ENCODE measurements at places on chromosomes 7 and 10.

GRCh38 chr7:152922318-152923081 is 162.9 kb downstream of the ACTR3B start:
- no peak for DNase-seq

DNA sequence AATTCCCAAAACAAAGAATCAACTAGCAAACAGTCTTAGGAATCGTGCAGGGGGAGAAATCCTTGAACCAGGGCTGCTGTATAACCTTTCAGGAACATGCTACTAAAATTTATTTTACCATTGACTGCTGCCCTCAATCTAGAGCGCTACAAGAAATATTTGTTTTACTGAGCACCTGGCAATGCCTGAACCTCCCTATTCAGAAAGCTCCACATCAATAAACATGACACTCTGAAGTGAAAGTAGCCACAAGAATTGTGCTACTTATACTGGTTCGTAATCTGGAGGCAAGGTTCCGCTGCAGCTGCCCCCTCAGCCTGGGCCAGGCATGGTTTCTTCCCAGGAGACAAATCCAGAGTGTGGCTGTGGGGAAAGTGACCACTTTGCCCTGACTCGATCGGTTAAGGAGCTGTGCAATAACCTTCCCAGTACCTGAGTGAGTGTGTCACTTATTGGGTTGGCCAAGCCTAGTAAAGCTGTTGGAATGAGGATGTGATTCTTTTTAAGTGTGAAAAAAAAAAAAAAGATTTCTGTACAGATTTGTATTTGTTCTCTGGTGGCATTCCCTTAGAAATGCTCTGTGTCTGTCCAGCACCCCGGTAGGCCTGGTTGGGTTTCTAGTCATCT is 7.7 kb downstream of the VWA2 start:
- no peak for DNase-seq

- no peak for DNase-seq
Measured at GRCh38 chr10:128026615-128027300, 99.5 kb downstream of the MKI67 start.

GRCh38 chr7:19984231-19984632 is 210.8 kb upstream of the TMEM196 start:
- no peak for DNase-seq

GRCh38 chr7:87318741-87319140 is 26.7 kb upstream of the CROT start:
- no peak for DNase-seq

GRCh38 chr7:117119192-117119924 is 166.1 kb downstream of the ST7 start:
- DNase-seq: peak; percentile 62

- DNase-seq: no peak
Measured at GRCh38 chr10:9331583-9332008, 1277.1 kb downstream of the GATA3 start.

DNA sequence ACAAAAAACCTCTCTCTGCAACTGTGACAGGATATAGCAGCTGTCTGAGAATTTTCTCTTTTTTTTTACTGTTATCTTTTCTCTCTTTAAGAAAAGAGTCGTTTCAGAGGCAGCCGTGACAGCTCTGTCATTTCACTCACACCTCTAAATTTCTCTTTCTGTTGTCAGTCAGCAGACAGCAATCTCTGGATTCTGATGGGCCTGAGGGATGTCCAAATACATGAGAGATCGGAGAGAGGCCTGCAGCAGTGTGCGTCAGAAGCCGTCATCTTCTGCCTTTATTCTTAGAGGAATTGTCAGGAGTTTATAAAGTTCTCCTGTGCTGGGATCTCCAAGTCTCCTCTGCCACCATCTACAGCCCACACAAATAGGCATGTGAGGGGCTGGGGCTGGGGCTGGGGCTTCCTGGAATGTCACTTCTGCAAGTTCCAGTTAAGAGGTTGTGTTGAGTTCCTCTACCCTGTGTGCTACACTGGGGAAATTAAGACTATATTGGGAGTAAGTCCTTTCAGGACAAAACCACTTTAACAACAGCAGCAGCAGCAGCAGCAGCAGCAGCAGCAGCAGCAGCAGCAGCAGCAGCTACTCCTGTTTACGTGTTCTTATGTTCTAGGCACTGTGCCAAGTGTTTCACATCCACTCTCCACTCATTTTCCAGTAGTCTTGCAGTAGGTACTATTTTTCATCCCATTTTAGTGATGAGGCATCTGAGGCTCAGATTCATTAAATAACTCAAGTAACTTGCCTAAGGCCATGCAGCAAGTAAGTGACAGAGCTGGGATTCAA is 541.3 kb downstream of the LRMDA start:
- DNase-seq: no peak

GRCh38 chr10:7036951-7037350 is 373.9 kb downstream of the SFMBT2 start:
- DNase-seq: no peak

DNA sequence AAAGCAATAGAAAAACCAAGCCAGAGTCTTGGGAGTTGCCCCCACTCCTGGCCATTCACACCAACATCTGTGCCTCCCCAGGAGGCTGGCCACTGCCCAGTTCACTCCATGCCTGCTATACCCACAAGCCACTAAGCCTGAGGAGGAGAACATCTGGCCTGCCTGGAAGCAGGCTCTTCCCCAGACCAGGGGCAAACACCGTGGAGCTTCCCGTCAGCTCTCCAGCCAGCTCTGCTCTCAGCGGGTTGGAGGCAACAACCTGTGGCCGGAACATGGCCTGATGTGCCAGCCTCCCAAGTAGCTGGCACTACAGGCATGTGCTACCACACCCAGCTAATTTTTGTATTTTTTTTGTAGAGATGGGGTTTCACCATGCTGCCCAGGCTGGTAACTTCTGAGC is 9.1 kb upstream of the PTPRN2 start:
- no peak for DNase-seq

- no peak for DNase-seq
Measured at GRCh38 chr7:140899883-140900282, 24.8 kb downstream of the BRAF start.

DNA sequence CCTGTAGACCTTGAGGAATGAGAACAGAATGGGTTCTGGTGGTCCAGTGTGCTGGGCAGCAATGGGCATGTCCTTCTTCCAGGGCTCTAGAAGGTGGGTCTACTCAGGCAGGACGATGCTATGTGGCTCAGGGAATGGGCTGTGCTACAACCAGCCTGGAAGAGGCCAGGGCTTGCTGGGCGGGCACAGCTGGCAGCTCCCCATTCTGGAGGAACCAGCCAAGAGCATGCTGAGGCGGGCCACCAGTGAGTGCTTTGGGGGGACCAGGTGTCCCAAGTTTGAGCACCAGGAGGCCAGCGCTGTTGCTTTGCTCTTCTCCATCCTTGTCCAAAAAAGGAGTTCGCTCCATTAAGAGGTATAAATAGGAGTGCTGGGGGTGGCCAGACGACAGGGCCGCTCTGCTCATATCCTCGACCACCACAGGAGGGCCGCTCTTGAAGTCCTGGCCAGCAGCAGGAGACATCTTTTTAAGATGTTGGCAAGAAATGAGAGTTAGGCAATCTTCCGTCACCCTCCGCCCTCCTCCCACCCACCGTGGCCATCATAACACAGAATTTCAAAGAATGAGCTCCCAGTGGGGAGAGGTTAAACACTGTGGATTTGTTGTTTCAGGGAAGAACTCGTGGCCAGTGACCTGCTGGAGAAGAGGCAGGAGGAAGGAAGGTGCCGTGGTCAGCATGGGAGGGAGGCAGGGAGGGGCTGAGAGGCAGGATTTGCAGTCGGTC is 141.3 kb downstream of the GRK5 start:
- no peak for DNase-seq

GRCh38 chr10:3396116-3396515 is 223.5 kb upstream of the PITRM1 start:
- no peak for DNase-seq

GRCh38 chr10:9800571-9800970 is 1217.1 kb upstream of the CELF2 start:
- no peak for DNase-seq

DNA sequence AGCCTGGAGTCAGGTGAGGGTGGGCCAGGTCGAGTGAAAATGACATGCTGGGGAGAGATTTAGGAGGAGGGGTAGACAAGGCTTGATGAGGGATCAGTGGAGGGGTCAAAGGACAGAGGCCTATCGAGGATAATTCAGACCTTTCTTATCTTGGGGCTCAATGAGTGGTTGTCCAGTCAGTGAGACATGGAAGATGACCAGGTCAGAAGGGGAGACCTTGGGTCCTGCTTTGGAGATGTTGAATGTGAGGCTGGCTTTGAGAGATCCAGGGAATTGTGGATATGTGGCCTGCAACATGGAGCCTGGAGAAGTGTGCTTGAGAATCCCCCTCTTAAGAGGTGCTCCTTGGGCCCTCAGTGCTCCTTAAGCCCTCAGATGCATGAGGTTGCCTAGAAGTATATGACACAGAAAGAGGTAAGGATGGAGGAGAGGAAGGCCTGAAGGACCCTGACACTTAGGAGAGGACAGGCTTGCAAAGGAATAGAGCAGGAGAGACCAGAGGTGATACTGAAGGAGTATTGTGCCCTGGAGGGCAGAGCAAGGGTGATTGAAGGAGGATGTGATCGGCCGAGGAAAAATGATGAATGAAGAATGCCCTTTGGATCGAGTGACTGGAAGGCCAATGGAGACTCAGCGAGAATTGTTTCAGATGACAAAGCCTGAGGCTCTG is 129.8 kb upstream of the GPR26 start:
- DNase-seq: no peak

GRCh38 chr7:114417290-114417689 is 2.7 kb downstream of the FOXP2 start:
- no peak for DNase-seq

DNA sequence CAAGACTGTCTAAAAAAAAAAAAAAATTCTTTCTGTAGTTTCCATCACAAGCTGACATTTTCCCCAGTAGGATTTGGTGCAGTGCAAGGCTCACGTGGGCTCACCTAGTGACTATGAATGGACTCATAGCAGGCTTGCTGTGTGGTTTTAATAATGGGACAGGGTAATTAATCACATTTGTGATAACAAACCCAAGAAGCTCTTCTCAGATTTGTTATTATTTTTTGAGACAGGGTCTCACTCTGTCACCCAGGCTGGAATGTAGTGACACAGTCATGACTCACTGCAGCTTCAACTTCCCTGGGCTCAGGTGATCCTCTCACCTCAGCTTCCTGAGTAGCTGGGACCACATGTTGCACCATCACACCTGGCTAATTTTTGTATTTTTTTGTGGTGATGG is 40.0 kb downstream of the NACAD start:
- DNase-seq: no peak

GRCh38 chr7:134419875-134420274 is 39.0 kb downstream of the AKR1B1 start:
- DNase-seq: no peak

DNA sequence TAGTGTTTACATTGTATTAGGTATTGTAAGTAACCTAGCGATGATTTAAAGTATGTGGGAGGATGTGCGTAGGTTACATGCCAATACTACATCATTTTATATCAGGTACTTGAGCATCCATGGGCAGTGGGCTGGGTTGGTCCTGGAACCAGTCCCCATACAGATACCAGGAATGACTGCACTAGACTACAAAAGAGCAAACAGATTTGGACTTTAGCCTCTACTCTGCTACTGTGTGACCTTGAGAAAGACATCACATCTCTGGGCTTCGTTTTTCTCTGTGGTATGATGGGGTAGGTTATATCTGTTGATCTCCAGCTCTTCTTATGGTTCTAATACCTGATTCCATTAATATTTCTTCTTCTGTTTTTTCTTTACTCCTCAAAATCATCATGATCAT is 412.5 kb upstream of the LRGUK start:
- no peak for DNase-seq

DNA sequence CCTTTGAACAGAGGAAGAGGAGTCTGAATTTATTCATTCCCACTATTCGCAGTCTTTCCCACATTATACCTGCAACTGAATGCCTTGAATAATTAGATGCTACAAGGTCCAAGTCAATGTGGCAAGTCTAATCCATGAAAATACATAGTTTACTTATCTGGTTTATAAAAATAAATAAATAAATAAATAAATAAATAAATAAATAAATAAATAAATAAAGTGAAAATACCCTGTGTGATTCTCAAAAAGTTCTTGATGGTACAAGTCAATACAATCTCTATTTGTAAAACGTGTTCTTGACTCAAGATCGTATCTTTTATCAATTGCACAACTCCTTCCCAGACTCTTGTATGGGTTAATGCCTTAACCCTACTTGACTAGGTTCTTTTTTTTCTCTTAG is 417.7 kb downstream of the ZWINT start:
- DNase-seq: no peak

DNA sequence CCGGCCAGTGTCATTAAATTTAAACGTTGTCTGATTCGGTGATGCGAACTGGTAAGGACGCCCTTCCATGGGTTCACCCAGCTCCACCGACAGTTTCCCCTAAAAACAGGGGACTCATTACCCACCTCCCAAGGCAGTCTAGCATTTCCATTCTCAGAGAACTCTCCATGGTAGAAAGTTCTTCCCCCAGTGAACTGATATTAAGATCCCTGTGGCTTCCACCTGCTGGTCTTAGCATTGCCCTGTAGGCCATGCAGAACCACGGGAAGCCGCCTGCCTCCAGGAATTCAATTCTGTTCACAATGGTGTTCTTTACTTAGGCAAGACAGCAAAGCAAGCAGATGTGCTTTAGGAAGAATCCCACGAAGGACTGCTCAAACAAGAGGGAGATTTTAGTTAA is 128.9 kb upstream of the NANOS1 start:
- DNase-seq: no peak

DNA sequence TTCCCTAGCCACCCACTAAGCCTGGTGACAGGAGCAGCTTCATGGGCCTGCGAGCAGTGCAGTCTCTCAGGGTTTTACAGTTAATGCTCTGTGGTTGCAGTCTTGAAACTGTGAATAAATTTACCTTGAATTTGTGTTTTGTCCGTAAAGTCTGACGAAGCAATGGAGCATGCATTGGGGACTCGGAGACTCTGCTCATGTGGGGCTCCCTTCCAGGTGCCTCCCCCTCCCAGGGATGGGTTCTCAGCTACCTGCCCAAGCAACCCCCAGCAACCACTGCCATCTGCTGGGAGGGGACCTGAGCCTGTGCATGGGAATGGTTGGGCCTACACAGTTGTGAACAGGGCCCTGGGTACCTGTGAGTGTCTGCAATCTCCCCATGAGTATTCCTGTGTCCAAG is 36.3 kb upstream of the IKZF1 start:
- DNase-seq: no peak

GRCh38 chr7:2761131-2761624 is 73.2 kb downstream of the AMZ1 start:
- no peak for DNase-seq

GRCh38 chr10:63502832-63503231 is 18.4 kb upstream of the REEP3 start:
- DNase-seq: no peak
